ENCODE measurements at places on chromosomes 13 and 19.

DNA sequence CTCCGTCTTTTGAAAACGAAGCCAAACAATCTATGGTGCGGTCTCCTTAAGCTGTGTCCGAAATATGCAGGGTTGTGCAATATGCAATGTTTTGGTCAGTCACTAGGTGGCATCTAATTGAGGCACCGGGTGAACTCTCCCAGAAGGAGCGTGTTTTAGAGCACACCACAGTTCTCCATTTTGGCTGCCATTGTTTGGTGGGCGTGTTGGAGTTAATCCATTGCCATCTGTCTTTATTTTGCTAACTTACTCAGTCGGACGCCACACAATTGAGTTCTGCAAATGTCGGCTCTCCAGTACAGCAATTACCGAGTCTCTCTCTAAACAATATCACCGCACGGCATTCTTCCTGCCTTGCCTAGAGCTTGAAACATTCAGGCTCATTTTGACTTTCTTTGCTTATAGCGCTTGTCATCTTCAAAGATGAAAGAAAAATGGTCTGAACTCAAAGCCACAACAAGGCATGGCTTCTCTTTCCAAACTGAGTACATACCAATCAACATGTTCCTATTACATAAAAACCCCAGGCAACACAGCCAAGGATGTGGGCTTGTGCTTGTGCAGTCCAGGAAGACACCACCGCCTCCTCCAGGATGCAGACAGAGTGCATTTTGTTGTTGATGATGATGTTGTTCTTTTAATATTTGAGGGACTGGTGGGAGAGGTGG is 182.0 kb upstream of the SERP2 start:
- DNase-seq, result peak; percentile 11

- no peak for DNase-seq
These were observed 76.9 kb downstream of the FOXO1 start for GRCh38 chr13:40589285-40590109.

- no peak for DNase-seq
These were observed 123.4 kb upstream of the RFC3 start for GRCh38 chr13:33694546-33694945.

GRCh38 chr13:91248249-91248648 is 99.2 kb upstream of the MIR17HG start:
- no peak for DNase-seq

DNA sequence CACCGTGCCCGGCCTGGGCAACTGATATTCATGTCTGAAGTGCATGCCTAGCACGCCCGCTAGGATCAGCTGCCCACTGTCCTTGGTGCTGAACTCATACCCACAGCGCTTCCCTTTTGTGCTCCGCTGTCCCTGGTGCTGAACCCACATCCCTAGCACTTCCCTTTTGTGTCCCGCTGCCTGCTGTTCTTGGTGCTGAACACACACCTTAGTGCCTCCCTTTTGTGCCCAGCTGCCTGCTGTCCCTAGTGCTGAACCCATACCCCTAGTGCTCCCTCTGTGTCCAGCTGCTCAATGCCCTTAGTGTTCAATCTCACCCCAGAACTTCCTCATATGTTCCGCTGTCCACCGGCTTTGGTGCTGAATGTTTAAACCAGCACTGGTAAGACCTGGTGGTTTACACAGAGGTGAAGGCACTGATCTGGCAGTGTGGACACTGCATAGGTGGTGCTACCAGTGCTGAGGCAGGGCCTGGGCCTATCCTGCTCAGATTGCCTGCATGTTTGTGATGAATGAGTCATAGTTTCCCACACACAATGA is 26.3 kb upstream of the SIGLEC11 start:
- peak; percentile 44 for DNase-seq

GRCh38 chr13:57925250-57925649 is 293.7 kb downstream of the PCDH17 start:
- no peak for DNase-seq

DNA sequence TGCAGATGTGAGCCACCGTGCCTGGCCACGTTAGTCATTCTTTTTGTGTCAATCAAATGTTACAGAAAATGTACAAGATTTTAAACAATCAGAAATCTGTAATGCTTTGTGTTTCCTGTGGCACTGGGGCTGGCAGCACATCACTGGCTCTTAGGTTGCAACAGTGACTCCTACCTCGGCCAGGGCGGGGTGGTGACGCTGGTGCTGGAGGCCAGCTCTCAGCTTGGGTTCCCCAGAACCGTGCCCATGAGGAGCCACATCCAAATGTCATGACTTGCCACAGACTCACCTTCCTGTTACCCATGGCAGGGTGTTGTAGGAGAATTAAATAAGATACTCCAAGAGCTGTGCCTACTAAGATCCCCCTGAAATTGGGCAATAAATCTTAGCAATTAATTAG is 161.7 kb downstream of the TEX29 start:
- no peak for DNase-seq

DNA sequence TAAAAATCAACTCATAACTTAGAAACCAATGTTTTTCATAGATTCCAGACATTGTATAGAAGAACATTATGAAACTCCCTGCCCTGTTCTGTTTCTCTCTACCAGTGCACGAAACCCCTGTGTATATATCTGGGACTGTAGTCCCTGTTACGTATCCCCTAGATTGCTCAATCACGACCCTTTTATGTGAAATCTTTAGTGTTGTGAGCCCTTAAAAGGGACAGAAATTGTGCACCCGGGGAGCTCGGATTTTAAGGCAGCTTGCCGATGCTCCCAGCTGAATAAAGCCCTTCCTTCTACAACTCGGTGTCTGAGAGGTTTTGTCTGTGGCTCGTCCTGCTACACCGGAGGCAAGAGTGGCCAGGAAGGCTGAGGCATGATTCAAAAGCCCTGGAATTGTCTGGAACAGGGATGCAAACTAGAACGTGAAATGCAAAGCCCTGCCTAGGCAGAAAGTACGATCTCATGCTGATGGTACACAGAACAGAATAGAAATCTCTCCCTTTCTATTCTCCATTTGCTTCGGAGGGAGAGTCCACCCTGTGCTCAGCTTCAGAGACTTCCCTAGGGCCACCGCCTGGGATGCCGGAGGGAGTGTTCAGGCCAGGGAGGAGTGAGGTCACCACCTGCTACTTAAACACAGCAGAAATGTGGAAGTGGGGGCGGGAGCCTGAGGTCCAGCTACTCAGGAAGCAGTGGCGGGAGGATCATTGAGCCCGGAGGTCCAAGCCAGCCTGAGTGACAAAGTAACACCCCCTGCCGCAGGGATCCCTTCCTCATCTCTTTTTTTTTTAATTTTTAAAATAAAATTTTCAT is 758 bp upstream of the ZNF888 start:
- no peak for DNase-seq

Measured in amygdala (tissue), 56 donors.